ENCODE measurements at places on chromosomes 13 and 19. TPM values are rescaled to one million over a fixed set of nuclear protein-coding genes. Genes with fewer than 3 reads are reported as not detected.

- no peak for DNase-seq
Observed at GRCh38 chr13:31227870-31228269, 28.1 kb downstream of the B3GLCT start.

DNA sequence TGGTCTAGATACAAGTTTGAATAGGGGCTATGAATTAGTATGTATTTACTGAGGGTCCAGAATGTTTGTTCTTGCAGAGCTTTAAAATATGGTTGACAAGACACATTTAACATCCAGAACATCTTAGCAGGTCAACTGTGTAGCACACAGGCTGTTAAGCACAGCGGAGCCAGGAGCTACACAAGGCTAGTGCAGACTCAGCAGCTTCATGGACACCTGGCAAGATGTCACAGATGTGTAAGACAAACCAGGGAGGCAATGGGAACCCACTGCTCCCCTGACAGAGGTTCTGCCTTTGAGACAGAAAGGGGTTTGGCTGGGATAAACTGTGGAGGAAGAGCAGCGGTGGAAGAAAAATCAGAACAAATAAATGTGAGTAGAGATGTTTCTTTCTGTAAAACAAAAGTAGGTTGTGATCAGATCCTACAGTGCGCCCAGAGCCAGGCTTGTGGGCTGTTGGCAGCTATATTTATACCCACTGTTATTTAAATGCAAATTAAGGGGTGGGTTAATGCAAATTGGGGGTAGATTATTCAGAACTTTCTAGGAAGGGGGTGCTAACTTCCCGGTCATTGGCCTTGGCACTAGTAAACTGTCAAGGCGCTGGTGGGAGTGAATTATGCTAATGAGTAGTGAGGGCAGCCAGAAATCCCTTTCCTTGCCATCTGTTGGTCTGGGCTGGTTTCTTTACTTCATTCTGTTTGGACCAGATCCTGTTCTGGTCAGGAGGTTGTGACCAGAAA lies 33.0 kb downstream of the MIPEP start:
- no peak for DNase-seq

- DNase-seq: no peak
Observed at GRCh38 chr13:49517461-49517860, 21.7 kb downstream of the PHF11 start.

DNA sequence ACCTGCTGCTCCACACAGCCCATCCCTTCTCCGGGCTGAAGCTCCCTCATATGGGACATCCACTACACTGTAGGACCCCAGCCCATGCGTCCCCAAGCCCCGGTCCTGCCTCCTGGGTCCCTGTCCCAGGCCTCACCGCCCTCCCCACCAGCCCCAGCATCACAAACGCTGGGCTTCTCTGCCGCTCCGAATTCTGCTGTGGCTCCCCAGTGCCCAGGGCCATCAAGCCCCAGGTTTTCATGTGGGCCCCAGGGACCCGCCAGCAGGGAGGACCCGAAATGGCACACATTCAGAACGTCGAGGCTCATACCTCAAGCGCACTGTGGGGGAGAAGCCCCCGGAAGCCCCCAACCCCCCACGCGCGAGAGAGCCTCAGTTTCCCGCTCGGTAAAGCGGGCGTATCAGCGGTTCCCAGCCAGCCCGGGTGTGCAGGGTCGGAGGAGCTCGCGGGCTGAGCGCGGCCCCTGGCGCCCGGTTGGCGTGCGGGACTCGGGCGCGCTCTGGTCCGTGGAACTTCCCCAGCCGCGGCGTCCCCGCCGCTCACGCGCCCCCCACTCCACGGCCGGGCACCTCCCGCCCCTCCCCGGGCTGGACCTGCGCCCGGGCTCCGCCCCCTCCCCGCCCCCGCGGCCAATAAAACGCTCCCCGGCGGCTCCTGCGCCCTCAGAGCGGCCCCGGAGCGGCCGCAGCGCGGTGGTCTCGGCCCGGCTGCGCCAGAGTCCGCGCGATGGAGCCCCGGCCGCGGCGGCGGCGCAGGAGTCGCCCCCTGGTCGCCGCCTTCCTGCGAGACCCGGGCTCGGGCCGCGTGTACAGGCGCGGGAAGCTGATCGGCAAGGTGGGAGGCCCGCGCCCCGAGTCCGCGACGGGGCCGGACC lies at the start of gene PLK5:
PLK5 (plus strand) TSS at position 666 of the 875 bp plus-strand sequence. CDS start 2,920 bp downstream, outside the sequence.
- DNase-seq: no peak

The NLRP11 gene
- not detected for total RNA-seq

- no peak for DNase-seq
Observed at GRCh38 chr13:108281901-108282300, 12.4 kb downstream of the TNFSF13B start.

- DNase-seq: no peak
Observed at GRCh38 chr19:19956434-19957075, 55.8 kb downstream of the ZNF93 start.

The CEACAM7 gene
- total RNA-seq: not detected

The KIR3DL1 gene
- total RNA-seq: not detected

GRCh38 chr19:38921420-38922274 lies 8.9 kb downstream of the SARS2 start:
- no peak for DNase-seq

The MBD3L2 gene
- total RNA-seq: not detected

- DNase-seq: no peak
Observed at GRCh38 chr13:104106705-104107393, 1040.6 kb upstream of the SLC10A2 start.

- no peak for DNase-seq
Observed at GRCh38 chr19:41955521-41955920, 3.6 kb downstream of the RABAC1 start.

DNA sequence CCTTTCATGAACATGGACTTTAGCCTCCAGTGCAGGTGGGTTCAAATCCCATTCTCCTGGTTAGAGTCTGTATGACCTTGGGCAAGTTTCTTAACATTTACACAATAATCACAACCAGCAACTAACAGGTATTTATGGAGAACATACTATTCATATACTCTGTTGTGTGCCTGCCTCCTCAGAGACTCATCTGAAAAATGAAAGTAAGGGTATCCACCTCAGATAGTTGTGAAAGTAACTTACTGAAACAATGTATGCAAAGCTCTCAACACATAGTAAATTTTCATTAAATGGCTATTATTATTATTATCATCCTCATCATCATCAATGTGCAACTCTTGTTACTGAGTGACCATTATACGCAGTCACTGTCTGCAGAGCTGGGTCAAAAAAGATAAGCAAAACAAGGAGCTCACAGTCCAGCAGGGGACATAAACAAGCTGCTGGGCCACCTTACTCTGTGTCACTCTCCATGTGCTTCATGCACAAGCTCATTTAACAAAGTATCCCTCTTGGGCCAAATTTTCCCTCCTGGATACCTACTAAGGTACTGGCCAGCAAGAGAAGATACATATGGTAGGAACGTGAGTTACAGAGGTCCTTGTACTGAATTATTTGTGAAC lies 70.9 kb upstream of the FNDC3A start:
- no peak for DNase-seq

DNA sequence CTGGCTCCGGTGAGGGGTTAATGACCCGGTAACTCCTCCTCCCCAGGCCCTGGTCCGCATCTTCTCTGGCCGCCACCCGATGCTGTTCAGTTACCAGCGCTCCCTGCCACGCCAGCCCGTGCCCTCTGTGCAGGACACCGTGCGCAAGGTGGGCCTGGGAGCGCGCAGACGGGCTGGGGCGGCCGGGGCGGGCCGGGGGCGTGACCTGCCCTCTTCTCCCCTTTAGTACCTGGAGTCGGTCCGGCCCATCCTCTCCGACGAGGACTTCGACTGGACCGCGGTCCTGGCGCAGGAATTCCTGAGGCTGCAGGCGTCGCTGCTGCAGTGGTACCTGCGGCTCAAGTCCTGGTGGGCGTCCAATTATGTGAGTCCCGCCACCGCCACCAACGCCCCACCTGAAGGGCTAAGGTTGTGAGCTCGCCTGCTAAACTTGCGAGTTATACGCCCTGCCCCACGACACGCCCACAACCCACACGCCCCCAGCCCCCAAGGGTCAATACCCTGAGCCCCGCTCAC lies 10.4 kb downstream of the CPT1C start:
- no peak for DNase-seq

- no peak for DNase-seq
Observed at GRCh38 chr19:9058905-9059667, 27.8 kb upstream of the OR1M1 start.

The SWSAP1 gene
- 1.2 TPM for total RNA-seq

DNA sequence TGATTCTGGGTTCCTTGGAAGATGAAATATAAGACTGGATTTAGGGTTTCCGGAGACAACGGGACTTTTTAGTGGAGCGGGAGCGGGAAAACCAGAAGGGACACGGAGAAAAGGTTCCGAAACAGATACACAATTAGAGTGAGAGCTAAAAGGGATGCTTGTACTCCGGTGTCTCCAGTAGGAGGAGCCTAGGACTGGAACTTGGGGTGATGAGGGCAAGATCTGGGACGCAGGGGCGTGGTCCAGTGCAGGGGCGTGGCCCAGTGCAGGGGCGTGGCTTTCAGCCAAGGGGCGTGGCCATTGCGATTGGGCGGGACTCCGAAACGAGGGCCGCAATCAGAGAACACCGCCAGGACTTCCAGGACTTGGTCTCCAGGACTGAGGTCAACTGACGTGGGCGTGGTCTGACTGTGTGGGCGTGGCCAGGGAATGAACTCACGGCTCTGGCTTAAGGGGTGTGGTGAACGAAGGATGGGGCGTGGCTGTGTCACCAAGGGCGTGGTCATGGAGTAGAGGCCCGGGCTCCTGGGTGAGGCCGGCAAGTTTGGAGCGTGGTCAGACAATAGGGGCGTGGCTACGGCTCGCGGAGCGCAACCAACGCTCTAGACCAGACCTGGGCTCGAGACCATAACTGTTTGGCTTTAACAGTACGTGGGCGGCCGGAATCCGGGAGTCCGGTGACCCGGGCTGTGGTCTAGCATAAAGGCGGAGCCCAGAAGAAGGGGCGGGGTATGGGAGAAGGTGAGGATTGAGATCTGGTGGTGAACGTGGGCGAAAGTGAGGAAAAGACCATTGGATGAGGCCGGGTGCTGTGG lies at the start of gene DKKL1:
DKKL1 (plus strand) TSS at position 610 of the 815 bp plus-strand sequence; CDS start at position 732, 122 bp downstream.
- DNase-seq: peak; percentile 99

- DNase-seq: no peak
Observed at GRCh38 chr13:24004971-24005370, 107.7 kb upstream of the C1QTNF9B start.

DNA sequence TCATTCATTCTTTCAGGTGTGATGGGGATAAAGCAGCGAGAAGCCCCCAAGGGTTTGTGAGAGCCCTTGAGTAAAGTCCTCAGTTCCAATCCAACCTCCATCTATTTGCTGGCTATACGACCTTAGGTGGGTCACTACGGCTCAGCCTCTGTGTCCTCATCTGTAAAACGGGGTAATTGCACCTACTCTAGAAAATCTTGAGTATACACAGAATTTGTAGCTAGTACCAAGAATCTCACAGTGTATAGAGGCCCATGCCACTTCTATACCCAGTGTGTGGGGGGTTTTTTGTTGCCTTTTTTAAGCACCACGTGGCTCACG lies 406 bp upstream of the DNMT1 start:
- DNase-seq: no peak

DNA sequence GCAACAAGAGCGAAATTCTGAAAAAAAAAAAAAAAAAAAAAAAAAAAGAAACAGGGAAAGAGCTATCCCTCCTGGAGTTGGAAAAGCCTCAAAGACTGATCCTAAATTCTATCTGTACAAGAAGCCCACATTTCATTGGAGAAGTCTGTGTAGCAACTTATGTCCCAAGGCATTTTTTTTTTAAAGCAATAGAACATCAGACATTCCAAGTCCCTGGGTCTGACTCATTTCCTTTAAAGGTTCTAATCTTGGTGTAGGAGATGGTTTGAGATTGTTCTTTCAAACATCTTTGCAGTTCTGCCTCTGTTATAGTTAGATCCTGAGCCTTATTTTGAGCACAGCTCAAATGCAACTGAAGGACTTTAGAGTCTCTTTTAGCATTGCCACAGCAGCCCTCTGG lies 706.5 kb upstream of the MIR17HG start:
- no peak for DNase-seq

The CYP4F11 gene
- total RNA-seq: 0.56 TPM

GRCh38 chr19:35628264-35628564 lies 622 bp upstream of the RBM42 start:
- no peak for DNase-seq

- DNase-seq: no peak
Observed at GRCh38 chr13:75153834-75154233, 328.1 kb downstream of the TBC1D4 start.

DNA sequence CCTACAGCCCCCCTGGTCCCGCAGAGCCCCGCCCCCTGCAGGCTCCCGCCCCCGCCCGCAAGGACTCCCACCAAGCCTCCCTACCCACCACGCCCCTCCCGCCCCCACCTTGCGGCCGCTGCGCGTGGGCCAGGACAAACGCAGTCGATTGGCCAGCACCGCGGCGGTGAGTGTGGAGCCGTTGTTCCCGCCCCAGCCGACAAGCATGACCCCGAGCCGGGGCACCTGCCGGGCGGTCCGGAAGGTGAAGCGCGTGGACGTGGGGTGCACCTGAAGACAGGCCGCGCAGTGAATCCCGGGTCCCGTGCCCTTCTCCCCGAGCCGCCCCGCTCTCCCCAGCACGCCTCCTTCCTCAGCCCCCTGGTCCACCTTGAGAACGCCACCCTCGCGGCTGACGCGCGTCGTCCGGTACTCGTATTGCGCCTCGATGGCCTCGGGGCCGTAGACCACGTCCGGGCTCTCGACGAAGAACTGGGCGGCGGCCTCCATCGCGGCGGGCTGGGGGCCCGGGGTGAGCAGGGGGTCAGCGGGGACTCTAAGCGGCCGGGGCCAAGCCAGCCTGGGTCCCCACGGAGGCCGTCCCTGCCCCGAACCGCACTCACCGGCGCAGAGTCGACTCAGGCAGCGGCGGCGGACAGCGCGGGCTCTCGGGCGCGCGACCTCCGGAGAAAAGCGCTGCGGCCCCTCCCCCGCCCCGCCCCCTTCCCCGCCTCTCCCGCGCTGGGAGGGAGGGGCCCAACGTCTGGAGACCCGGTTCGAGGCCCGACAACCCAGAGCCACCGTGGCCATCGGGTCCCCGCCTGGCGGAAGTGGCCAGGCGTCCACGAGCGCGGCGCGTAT lies at the start of gene ISYNA1:
ISYNA1 (minus strand) TSS at position 643 of the 840 bp plus-strand sequence; CDS start at position 489, 154 bp downstream.
- peak; percentile 69 for DNase-seq

DNA sequence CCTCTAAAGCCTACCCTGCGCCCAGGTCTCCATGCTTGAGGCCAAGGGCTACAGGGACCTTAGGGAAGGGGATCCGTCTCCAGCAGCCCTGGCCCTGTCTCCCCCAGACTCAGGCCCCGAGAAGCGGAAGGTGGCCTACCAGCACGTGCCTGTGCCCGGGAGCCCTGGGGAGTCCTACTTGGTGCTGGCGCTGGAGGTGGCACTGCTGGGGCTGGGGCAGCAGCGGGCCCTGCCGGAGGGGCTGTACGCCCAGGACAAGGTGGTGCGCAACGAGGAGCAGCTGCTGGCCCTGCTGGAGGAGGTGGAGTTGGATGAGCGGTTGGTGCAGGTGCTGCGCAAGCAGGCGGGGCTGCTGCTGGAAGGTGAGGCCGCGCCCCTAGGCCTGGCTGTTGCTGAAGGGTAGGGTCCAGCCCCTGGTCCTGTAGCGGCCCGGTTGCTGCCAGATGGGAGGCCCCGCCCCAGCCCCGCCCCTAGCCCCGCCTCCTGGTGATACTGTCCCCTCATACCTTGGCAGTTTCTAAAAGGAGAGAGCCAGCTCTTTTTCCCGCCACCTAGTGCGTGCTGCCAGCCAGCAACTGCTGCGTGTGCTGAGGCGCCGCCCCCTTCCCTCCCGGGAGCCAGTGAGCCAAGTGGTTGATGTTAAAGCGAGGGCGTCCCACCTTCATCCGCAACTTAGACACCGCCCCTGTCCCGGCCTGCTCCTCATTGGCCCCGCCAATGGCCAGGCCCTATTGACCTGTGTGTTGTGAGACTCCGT lies 22.6 kb downstream of the ZSWIM4 start:
- DNase-seq: no peak
